ENCODE measurements at places on chromosomes 2 and 18.

- no peak for DNase-seq
These were observed 588.2 kb downstream of the IRS1 start for GRCh38 chr2:226211439-226211838.

DNA sequence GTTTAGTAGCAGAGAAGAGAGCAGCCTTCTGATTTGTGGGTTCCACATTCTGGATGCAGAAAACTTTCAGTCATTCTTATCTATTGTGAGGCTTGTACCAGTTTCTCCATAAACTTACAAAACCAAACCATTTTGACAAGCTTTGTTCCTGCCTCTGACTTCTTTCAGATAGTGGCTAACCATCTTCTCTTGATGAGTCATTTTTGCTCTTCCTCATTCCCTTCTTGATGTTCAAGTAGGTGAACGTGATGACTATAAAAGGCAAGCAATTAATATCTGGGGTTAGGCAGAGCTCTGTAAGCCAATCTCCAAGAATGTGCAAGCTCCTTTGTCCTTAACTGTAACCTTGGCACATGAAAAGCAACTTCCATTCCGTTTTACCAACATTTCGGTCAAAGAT is 2083.1 kb upstream of the PIK3C3 start:
- no peak for DNase-seq

GRCh38 chr18:45780568-45780967 is 44.9 kb upstream of the SIGLEC15 start:
- no peak for DNase-seq

GRCh38 chr2:190062053-190062452 is 476 bp downstream of the MSTN start:
- no peak for DNase-seq

- no peak for DNase-seq
These were observed 5.5 kb upstream of the NEMP2 start for GRCh38 chr2:190540048-190540447.

- peak; percentile 18 for DNase-seq
These were observed 205.9 kb downstream of the PTGR3 start for GRCh38 chr18:75003039-75003438.

DNA sequence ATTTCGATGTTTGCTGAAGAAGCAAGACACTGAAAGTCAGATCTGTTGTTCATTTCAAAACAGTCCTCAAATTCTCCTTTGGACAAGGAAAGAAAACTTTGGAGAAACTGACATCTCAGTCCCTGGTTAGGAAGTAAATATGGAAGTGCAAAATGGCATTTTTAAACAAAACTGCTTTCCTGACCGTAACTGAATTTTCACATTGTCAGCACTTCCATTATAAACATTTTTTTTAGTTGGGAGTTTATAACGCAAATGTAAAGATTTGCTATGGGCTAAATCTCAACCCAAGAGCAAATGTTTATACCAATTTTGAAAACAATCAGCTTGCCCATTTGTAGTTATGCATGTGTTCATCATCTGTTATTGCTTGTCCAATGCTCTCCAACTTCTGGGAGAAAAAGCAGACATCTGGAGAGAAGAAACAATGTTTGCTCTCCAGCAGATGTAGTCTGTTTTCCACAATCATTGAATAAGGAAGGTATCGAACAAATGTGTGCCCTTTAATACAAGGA is 520.1 kb downstream of the ARHGAP15 start:
- no peak for DNase-seq

GRCh38 chr2:235087832-235088495 is 136.1 kb downstream of the SH3BP4 start:
- no peak for DNase-seq

GRCh38 chr2:106596844-106597243 is 109.7 kb downstream of the CD8B2 start:
- no peak for DNase-seq

GRCh38 chr2:7430869-7431641 is 513.8 kb downstream of the RNF144A start:
- peak; percentile 82 for DNase-seq

GRCh38 chr18:48407358-48407757 is 1.8 kb downstream of the ZBTB7C start:
- DNase-seq, result no peak

GRCh38 chr2:6657136-6657535 is 208.6 kb downstream of the CMPK2 start:
- no peak for DNase-seq

- DNase-seq, result no peak
These were observed 1.9 kb upstream of the CFAP53 start for GRCh38 chr18:50268022-50268747.

- DNase-seq, result no peak
These were observed 286.3 kb upstream of the FN1 start for GRCh38 chr2:215722125-215722524.

DNA sequence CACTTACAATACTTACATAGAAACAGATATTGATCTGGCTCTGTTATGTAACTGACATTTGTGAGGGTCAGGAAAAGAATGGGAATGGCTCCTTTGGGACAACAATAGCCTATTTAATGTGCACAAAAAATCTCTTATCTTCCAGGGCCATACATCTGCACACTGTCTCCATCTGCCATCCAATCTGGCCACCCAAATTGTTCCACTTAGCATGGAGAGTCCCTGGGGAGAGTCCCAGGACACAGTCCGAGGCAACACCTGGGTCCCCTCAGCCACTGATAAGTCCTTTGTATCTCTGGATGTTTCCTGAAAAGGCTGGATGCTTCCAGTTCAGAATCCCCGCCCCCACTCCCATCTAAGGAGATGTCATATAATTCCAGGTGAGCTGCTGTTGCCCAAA is 274.2 kb upstream of the NCKAP5 start:
- no peak for DNase-seq

- no peak for DNase-seq
These were observed 174.9 kb downstream of the SEPTIN10 start for GRCh38 chr2:109438773-109439389.

GRCh38 chr2:130795431-130795830 is 40.1 kb downstream of the AMER3 start:
- peak; percentile 23 for DNase-seq

DNA sequence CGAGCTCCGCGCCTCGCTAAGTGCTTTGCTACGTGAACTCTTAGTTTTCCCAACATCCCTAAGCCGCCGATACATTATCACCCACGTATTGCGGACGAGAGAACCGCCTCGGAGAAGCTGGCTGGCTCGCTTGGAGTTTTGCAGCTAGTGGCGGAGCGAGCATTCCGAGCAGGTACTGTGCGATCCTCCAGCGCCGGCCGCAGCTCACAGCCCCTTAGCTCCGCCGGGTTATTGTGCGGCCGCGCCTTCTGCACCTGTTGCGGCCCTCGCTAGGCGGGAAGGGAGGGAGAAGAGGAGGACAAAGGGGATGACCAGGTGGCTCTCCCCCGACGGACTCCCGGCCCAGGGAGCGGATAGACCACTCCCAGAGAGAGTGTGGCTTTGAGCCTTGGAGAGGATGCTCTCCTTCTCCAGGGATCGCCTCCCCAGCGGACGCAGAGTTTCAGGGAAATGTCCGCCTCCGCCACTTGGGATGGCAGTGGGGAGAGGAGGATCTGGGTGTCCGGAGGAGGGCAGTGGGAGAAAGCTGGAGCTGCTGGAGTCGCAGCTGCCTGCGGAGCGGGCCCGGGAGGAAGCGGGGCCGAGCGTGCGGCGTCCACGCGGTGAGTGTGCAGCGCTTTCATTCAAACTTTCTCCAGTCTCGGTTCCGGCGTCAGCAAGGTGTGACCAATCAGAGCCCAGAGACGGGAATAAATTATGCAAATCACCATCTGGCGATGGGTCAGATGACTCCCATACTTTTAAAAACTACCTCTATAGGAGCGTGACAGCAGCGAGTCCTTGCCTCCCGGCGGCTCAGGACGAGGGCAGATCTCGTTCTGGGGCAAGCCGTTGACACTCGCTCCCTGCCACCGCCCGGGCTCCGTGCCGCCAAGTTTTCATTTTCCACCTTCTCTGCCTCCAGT is at the start of gene LIPG:
LIPG (plus strand) TSS at position 769 of the 905 bp plus-strand sequence. CDS start 252 bp downstream, outside the sequence.
- no peak for DNase-seq

DNA sequence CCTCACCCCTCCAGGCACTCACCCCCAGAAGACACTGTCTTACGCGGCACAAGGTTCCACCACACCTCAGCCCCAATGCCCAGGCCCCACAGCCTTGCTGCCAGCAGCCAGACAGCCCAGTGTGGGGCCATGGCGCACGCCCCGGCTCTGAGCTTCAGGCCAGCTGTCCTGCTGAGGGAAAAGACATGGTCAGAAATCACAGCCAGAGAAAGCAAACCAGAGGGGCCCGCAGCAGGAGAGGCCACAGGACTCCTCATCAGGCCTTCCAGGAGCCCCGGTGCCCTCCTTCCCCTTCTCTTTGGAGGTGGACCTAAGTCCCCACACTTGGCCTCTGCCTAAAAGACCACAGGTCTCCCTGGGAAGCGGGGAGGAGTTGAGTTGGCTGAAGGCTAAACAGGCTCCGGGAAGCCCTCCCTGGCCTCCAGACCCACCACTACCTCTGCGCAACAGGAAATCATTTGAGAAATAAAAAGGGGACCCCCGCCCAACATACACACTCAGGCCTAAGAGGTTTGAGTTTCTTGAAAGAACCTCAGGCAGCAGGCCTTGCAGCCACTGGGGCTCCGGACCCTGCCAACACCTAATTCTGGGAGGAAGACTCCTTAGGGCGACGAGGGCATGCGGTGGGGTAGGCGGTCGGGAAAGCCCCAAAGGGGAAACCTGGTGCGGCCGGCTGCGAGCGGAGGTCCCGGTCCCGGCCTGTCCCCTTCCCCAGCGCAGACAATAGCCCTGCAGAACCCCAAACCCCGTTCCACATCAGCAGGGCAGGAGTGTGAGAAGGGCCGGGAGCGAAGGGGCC is 1.9 kb downstream of the SEMA4C start:
- no peak for DNase-seq

DNA sequence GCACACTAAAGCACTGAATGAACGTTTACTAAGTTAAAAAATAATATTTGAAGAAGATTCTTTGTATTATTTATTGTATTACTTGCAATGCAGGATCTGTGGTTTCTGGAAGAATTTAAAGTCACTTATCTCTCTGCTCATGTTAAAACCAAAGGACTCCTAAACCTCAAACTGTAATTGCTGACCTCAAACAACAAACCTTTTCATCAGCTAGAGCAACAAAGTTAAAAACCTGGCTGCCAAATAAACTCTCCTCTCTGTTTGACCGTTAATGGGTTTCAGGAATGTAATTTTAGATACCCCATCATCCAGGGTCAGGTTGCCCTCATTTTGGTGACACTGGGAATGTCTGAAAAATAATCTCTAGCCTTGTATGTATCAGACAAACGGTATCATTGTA is 239.1 kb downstream of the TGIF1 start:
- no peak for DNase-seq

- no peak for DNase-seq
These were observed 45.5 kb downstream of the CDC42EP3 start for GRCh38 chr2:37625796-37626571.

- DNase-seq, result no peak
These were observed 53.4 kb upstream of the ORC2 start for GRCh38 chr2:201016859-201017258.

DNA sequence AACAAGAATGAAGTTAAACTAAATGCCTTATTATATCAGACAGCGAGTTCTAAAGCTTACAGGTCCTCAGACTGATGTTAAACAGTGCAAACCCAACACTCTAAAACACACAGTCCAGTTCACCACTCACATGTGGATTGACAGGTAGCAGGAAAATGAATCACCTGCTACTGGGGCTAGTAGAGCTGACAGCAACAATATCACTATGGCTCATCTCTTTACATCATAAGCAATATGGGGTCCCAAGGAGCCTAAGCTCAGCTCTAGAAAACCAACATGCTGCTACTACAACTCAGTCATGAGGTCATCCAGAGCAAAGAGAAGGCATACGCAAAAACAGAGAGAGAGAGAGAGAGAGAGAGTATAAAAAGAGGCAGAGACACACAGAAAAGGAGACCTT is 145.4 kb downstream of the NBAS start:
- DNase-seq, result no peak

- DNase-seq, result no peak
These were observed 86.0 kb downstream of the RTN4 start for GRCh38 chr2:54964271-54964670.

DNA sequence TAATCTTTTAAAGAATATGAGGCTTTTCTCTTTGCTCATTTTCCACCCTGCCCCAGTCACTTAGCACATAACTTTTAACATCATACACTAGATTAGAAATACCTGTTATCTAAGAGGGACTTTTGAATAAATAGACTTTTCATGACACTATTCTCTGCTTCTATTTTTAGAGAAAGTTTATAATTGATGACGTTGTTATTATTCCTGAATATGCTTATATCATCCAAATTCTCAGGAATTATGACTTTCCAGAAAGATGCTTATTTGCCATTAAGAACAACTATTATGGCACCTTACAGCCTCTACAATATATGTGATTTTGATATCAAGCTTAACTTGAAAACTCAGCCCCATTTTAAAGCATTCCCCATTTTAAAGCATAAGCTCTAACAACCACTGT is 11.4 kb downstream of the TMEFF2 start:
- DNase-seq, result no peak

- DNase-seq, result no peak
These were observed 110.7 kb upstream of the PPP1CB start for GRCh38 chr2:28640908-28641300.

DNA sequence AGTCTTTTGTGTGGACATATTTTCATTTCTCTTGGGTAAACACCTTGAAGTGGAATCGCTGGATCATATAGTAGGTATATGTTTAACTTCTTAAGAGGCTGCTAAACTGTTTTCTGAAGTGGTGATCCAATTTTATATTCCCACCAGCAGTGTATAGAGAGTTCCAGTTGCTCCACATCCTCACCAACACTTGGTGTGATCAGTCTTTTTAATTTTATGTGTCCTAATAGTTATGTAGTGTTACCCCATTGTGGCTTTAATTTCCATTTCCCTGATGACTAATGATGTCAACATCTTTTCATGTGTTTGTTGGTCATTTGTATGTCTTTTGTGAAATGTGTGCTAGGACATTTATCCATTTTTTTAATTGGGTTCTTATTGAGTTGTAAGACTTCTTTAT is 56.9 kb downstream of the DGKD start:
- no peak for DNase-seq

DNA sequence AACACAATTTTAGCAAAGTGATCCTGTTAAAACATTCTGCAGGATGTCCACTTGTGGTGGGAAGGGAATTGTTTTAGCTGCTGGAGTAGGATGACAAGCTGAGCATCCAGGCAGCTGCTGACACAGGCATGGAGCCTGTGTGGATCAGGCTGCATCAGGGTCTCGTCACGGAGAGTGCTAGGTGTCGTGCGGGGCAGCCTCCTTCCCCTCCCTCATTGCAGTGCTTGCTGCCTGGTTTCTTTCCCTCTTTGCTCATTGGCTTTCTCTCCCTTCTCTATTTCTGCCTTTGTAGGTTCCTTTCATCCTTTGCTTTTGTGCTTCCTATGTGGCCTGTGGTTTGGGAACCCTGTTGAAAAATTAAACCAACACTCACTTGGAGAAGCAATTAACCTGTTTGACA is 172.9 kb downstream of the TPGS2 start:
- no peak for DNase-seq
